Activated CD8-positive, alpha-beta memory T cell treated with anti-CD3 and anti-CD28 coated beads for 36 hours (primary cell): ENCODE measurements at places on chromosomes 1 and 21. TPM values are rescaled to one million over a fixed set of nuclear protein-coding genes. Genes with fewer than 3 reads are reported as not detected.

Gene ALG14
- 3.7 TPM for total RNA-seq

Gene RAB25
- total RNA-seq = 0.46 TPM

Gene RBM11
- 1.2 TPM for total RNA-seq

Gene CNIH3
- 1.3 TPM for total RNA-seq

Gene ATP6V0B
- total RNA-seq = 194 TPM

Gene SCYL3
- total RNA-seq = 9.4 TPM

Gene KRTAP13-2
- not detected for total RNA-seq

Gene GPR3
- total RNA-seq = 4.1 TPM

Gene EPHB2
- total RNA-seq = 0.08 TPM

Gene OR14K1
- not detected for total RNA-seq

Gene RHEX
- total RNA-seq = not detected

Gene ZNF670
- total RNA-seq = 3.6 TPM

Gene VHLL
- not detected for total RNA-seq

Gene CDK18
- 2.3 TPM for total RNA-seq

Gene SYCP1
- total RNA-seq = not detected

Gene SLAMF9
- not detected for total RNA-seq
